ENCODE measurements at places on chromosomes 6 and 20.

DNA sequence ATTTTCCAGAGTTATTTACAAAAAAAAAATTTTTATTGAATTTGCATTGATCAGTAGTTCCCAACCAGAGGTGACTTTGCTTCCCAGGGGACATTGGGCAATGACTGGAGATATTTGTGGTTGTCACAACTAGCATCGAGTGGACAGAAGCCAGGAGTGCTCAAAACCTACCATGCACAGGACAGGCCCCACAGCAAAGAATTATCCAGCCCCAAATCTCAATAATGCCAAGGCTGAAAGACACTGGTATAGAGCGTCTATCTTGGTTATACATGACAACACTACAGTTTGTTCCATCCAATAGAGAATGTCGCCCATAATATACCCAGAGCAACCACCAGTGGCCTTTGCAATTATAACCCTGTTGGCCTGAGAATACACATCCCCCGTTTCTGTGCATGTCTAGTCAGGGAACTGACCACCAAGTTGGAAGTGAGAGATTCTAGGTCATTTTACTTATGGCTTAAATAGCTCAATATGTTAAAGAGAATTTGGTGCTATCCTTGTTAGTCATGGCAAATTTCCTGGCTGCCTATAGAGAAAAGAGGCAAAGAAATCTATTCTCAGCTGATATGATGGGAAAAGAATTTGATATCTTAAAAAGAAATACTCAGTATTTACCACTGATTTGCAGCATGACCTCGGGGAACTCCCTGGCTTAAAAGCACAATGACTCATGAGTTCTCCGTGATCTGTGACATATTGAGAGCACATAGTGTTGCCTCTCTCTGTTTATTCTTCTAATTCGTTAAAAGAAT, 76.0 kb upstream of the ADTRP start:
- DNase-seq, result no peak

DNA sequence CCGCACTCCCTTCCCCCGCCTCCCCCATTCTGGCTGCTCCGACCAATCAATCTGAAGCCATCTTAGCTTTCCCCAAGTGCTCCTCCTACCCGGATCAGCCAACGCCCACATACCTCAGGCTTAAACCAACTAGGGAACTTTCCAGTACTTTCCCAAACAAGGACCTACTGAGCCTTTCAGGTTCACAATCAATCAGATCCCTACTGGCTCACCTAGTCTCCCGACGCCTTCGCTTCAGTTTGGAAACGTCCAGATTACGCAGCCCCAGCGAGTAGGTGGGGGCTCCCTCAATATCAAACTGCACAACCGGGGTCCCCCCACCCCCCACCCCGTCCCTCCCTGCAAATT, 432 bp downstream of the HSPA1L start:
- DNase-seq, result no peak

DNA sequence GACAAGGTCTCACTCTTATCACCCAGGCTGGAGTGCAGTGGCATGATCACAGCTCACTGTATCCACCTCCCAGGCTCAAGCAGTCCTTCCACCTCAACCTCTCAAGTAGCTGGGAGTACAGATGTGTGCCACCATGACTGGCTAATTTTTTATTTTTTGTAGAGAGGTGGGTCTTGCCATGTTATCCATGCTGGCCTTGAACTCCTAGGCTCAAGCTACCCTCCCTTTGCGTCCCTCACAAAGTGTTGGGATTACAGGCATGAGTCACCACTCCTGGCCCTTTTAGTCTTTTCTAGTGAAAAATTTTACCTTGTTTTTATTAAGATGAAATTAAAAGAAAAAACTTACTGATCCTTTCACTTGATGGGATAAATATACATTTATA, 17.2 kb downstream of the CDC5L start:
- DNase-seq, result no peak

GRCh38 chr6:158737710-158738615, 81.2 kb downstream of the EZR start:
- no peak for DNase-seq

- DNase-seq, result no peak
Measured at GRCh38 chr6:90803956-90804355, 217.1 kb upstream of the MAP3K7 start.

GRCh38 chr20:2260250-2260649, 35.6 kb upstream of the TGM3 start:
- no peak for DNase-seq

- no peak for DNase-seq
Measured at GRCh38 chr6:15017261-15017660, 228.6 kb upstream of the JARID2 start.

GRCh38 chr20:1876975-1877608, 18.1 kb upstream of the SIRPA start:
- DNase-seq, result peak; percentile 84

DNA sequence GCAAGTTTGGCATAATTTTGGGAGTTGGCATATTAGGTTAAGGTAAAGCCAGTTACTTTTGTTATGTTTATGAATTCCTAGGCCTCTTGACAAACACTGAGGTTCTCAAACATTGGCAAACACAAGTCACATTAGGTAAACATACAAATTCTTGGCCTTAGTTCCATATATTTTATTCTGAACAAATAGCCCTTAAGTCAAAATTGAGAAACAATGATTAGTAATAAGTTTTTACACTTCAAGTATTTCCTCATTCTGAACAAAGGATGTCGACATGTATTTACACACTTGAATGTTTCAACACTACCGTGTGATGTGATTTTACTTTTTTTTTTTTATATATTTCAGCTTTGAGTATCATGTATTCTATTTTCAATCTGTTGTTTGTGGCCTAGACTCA, 3.8 kb upstream of the ECHDC1 start:
- no peak for DNase-seq

All from D341Med (cell line).